ENCODE measurements at places on chromosomes 5 and 9.

- DNase-seq, result peak; percentile 88
Observed at GRCh38 chr5:181207214-181207959, 2.4 kb upstream of the TRIM7 start.

DNA sequence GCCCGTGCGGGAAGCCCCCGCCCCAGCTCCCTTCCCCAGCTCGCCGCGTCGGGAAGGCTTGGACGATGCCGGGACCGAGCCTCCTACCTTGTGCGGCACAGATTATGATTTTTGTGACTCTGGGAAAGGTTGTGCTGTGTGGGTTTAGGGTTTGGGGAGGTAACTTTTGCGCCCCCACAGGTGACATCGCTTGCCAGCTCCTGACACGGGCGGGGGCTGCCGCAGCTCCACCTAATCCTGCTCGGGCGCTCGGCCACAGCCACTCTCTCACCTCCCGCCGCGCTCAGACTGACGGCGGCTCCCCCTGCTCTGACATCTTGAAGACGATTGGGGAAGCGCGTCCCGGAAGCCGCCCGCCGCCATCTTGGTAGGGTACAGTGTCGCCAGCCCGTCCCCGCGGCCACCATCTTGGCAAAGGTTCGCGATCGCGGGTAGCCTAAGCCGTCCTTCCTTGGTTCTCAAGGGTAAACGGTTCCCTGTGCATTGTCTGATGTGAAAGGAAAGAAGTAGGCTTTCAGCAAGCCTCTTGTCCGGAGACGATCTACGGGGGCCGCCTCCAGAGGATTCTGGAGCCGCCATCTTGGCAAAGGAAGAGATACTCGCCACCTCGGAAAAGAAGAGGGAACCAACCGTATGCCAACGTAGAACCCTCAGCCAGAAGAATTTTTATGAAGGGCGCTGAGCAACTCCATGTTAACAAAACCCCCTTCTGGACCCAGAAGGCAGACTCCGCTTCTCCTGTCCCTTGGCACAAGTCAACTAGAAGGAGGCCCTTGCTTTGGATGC is 1.8 kb upstream of the NR3C1 start:
- peak; percentile 86 for DNase-seq

DNA sequence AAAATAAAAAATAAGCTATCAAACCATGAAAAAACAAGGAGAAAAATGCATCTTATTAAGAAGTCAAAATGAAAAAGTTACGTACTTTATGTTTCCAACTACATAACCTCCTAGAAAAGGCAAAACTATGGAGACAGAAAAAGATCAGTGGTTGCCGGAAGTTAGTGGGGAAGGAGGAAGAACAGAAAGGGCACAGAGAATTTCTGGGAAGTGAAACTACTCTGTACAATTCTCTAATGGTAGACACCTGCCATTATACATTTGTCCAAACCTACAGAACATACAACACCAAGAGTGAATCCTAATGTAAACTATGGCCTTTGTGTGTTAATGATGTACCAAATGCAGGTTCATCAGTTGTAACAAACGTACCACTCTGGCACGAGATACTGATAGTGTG is 25.3 kb downstream of the SMU1 start:
- DNase-seq, result no peak

DNA sequence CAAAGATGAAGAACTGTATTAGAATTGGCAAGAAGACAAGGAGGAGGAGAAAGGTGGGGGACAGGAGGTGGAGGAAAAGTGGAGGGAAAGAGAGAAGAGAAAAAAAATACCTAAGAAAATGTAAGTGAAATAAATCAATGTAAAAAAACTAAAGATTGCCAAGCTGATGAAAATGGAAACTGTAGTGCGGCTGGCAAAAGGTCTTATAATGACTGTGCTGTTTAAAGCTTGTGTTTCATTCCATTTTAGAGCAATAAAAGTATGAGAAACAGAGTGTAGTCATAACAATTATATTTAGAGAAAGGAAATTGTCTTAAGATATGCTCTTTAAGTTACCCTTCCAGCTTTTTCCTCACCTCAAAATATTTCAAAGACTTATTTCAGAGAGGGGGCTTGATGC is 670.5 kb upstream of the SEMA6A start:
- no peak for DNase-seq

DNA sequence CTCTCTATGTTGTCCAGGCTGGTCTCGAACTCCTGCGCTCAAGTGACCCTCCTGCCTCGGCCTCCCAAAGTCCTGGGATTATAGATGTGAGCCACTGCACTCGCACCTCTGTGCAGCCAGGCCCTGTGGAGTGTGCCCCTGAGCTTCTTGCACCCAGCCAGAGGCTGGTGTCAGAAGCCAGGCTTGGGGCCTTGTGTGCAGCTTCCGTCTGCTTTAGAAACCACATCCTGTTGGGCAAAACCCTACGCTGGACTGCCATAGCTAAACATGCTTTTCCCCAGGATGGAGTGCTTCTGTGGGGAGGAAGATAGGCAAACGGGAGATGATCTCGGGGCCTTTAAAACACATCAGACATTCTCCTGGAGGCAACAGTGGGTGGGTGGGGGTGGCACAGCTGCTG is 40.1 kb downstream of the PRRT1B start:
- no peak for DNase-seq

GRCh38 chr9:129040113-129040643 is 3.8 kb downstream of the MIGA2 start:
- no peak for DNase-seq

DNA sequence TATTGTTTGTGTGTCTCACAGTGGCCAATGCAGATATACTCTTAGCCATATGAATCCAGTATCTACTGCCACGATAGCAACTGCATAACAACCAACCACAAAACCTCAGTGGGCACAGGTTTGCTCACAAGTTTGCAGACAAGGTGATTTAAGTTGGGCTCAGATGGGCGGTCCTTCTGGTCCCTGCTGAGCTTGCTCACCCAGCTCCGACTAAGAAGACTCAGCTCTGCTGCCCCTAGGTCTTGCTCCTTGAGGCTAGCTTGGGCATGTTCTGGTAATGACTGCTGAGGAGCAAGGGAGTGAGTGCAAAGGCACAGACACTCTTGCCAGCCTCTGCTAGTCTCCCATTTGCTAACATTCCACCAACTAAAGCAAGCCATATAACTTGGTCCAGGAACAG is 52.6 kb downstream of the MTX3 start:
- no peak for DNase-seq
